ENCODE measurements at places on chromosomes 1 and 21.

- DNase-seq: no peak
Measured at GRCh38 chr1:235852887-235853286, 13.8 kb downstream of the LYST start.

GRCh38 chr1:212611000-212611948 lies 2.7 kb downstream of the ATF3 start:
- no peak for DNase-seq

- DNase-seq: peak; percentile 17
Measured at GRCh38 chr1:212967801-212968200, 17.5 kb downstream of the VASH2 start.

- no peak for DNase-seq
Measured at GRCh38 chr1:177464686-177465085, 293.9 kb downstream of the BRINP2 start.

DNA sequence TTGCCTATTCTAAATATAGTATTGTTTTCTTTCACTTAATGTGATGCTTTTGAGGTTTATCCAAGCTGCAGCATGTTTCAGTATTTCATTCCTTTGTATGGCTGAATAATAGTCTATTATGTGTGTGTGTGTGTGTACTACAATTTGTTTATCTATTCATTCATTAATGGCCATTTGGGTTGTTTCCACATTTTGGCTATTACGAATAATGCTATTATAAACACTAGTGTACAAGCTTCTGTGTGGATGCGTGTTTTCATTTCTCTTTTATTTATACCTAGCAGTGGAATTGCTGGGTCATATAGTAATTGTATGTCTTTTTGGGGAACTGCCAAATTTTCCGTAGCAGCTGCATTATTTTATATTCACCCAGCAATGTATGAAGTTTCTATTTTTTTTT lies 15.0 kb upstream of the THEM5 start:
- no peak for DNase-seq

GRCh38 chr1:183276386-183277080 lies 90.5 kb downstream of the LAMC2 start:
- no peak for DNase-seq

DNA sequence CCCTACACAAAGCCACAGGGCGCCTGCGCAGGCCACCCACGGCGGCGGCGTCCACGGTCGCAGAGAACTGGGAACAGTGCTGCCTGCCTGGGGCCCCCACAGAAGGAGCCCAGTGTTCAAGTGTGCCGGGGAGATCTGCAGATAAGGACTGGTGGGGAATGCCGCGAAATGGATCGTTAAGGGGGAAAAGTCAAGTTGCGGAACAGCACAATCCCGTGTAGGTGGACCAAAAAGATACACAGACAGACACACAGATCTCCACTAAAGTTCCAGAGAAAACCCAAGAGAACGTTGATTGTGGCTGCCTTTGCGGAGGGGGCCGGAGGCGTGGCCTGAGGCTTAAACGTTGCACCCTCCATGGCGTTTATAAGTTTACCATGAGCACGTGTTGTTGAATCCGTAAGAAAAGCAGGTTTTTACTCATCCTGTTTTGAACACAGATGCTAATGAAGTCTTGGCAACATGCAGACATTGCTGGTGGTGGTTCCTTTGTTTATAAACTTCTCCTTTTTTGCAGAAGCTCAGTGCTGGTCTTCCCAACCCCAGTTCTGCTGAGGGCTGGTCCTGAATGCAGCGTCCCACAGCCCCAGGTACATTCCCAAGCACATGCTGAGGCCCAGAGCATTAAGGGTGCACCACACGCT lies 4.1 kb downstream of the SPATC1L start:
- DNase-seq: no peak

DNA sequence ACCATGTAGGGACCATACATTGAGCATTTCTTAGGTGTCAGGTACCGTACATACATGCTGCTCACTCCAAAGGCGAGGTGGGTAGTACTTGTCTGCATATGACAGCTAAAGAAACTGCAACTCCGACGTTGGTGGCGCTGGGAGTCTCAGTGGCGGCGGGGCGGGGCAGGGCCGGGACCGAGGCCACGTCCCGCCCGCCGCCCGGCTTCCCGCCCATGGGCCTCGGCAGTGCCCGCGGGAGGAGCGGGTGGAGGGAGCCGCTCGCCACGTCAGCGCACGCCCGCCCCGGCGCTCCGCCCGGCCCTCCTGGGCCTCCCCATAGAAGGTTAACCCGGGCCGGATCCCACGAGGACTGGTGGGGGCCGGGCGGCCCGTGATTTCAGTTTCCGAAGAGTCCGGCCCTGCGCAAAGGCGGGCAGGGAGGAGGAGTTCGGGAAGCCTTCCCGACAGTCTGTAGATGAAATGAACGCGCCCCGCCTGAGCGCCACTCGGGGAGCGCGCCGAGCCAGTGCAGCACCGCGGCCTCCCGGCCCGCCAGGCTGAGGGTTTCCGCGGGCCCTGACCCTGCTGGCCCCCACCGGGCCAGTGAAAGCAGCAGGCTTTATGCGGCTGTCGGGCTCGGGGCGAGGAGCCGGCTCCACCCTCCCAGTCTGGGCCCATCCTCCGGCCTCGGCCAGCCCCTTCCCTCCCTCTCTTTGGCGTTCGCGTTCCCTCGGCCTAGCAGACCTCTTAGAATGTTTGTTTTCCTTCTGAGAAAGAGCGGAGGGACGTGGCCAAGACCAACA lies 119.9 kb upstream of the JUN start:
- DNase-seq: peak; percentile 59

GRCh38 chr1:54499097-54499359 lies 49.0 kb upstream of the ACOT11 start:
- DNase-seq: no peak

- no peak for DNase-seq
Measured at GRCh38 chr1:34975338-34975737, 9.8 kb downstream of the TMEM35B start.

DNA sequence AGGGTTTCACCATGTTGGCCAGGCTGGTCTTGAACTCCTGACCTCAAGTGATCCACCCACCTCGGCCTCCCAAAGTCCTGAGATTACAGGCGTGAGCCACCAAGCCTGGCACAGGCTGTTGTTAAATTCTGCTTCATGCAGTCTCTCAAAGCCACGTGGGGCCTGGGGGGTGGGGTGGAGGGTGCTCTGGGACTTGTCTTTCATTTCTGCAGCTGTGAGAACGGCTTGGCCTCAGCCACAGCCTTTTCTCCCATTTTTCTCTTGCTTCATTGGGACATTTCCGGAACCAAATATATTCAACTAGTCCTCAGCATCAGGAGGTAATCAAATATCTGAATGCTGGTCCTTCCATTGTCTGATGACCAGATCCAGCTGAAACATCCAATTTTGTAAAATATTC lies 27.6 kb upstream of the KCNE2 start:
- no peak for DNase-seq

GRCh38 chr1:68197891-68198290 lies 34.4 kb downstream of the WLS start:
- DNase-seq: no peak

DNA sequence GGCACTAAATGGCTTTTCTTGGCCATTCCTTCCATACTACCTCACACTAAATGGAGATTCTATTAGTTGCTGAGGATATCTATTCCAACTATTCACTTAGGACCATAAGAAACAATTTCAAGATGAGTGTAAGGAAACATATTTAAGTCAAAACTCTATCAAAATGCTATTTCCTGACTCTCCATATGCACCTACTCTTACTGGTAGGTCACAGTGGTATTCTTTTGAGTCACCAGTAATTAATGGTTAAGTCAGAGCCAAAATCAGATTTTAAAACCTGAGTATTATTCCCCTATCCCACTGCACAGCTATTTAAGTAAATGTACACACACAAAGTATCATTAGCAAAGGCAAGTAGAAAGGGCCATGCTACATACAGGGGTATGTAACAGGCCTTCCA lies 50.3 kb downstream of the ARID4B start:
- DNase-seq: no peak

- no peak for DNase-seq
Measured at GRCh38 chr1:20207546-20207945, 21.2 kb upstream of the PLA2G2C start.

- DNase-seq: no peak
Measured at GRCh38 chr1:213989002-213989855, 1.5 kb downstream of the PROX1 start.

DNA sequence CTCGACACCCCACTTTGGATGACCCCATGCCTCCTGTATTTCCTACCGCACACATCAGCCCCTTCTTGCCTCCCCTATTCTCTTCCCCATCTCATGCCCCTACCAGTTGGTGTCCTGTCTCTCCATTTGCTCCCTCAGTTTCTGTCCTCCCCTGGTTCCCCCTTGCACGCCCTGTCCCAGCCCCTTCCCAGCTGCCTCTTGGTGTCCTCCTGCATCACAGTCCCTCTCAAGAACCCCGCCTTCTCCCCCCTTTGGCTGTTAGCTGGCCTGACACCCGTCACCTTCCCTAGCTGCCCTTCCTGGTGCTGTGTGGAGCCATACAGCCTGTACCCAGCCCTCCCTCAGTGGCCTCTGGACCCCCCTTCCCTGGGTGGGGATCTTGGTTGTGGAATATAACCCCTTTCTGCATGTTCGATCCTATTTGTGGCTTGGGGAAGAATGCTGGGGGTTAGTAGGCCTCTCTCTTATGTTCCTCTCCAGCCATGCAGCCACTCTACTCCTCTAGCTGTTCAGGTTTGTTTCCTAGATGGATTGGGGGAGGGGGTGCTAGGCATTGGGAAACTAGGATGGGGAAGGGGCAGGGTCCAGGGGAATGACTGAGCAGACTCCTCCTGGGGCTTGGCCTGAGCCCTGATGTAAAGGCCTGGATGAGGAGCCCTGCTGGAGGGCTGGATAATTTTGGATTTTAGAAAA lies 41.4 kb upstream of the NFASC start:
- DNase-seq: no peak

DNA sequence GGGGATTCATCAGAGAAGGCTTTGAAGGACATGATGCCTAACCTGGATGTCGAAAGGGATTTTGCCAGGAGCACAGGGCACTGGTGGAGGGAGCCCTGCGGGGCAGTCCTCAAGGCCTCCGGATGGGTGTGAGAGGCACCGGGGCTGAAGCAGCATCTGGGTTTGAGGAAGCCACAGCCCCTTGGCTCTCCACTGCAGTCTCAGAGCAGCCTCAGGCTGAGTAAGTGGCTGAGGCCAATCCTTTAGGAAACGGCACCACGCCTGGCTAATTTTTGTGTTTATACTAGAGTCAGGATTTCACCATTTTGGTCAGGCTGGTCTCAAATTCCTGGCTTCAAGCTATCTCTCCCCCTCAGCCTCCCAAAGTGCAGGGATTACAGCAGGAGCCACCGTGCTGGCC lies 12.0 kb downstream of the ERVH48-1 start:
- no peak for DNase-seq

DNA sequence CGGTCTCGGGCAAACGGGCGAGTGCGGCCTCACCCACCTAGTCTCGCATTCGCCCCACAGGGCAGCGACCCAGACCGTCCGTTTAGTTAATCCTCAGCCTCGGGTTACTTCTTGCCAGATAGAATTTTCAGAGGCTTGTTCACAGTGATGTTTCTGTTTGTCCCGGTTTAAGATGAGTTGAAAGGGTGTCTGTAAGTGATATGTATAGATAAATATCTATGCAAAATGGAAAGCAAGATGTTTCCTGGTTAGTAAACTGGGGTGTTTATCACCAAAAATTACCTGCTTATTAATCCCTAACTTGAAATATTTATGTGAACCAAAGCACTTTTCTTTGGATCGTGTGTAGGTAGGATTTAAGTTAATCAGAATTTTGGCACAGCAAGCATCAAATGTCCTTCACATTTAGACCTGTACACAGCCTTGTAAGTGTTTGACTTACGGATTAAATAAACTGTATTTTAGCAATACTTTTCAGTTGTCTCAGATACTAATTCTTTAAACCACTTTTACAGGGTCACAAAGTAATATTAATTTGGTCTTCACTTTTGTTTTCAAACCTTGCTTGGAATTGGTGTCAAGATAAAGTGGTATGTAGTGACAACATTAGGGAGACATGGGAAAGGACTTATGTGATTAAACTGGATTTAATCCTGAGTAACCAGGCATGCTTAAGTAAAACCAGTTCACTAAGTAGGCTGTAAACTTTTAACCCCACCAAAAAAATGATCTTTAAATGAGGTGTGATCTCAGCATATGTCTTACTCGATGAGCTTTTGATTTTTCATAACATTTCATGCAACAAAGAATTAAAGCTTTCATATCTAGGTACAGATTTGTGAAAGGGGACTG lies 914 bp downstream of the ZNF326 start:
- no peak for DNase-seq

- DNase-seq: no peak
Measured at GRCh38 chr1:221939607-221940006, 197.7 kb upstream of the DUSP10 start.

GRCh38 chr1:76705560-76705959 lies 161.7 kb upstream of the ST6GALNAC5 start:
- DNase-seq: no peak

- no peak for DNase-seq
Measured at GRCh38 chr1:194369060-194369459, 1182.6 kb upstream of the B3GALT2 start.

- DNase-seq: no peak
Measured at GRCh38 chr1:205217418-205217817, 5.9 kb upstream of the DSTYK start.

- no peak for DNase-seq
Measured at GRCh38 chr21:44049606-44050005, 37.5 kb downstream of the TRAPPC10 start.

DNA sequence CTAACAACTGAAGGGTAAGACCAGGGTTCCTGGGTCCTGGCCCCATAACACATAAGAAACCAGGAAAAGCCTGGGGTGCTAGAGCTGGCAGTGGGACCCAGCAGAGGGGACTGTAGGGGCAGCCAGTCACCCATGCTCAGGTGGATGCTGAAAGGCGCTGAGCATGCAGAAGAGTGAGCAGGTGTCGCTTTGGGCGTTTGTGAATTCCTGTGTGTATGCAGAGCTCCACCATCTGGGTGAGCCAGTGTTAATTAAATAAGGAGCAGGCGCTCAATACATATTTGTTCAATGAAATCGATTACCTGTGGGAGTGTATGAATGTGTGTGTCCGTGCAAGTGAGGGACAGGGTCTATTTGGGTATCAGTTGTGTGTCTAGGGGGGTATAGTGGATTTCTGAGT lies 499 bp downstream of the C1QA start:
- DNase-seq: no peak

GRCh38 chr1:111600886-111601386 lies 18.7 kb upstream of the RAP1A start:
- DNase-seq: no peak

GRCh38 chr1:2273401-2274090 lies 45.4 kb downstream of the SKI start:
- DNase-seq: no peak

- DNase-seq: no peak
Measured at GRCh38 chr1:207873055-207873890, 37.7 kb downstream of the CD34 start.
